Nephron progenitor cell (in vitro differentiated cells): ENCODE measurements at places on chromosomes 16 and 17.
A peak's percentile ranks its signal among the peaks of the same experiment; 100 is the strongest.

- no peak for DNase-seq
Observed at GRCh38 chr17:3893720-3894116, 865 bp upstream of the CAMKK1 start.

- no peak for DNase-seq
Observed at GRCh38 chr17:6488008-6488539, 43.8 kb downstream of the PIMREG start.

DNA sequence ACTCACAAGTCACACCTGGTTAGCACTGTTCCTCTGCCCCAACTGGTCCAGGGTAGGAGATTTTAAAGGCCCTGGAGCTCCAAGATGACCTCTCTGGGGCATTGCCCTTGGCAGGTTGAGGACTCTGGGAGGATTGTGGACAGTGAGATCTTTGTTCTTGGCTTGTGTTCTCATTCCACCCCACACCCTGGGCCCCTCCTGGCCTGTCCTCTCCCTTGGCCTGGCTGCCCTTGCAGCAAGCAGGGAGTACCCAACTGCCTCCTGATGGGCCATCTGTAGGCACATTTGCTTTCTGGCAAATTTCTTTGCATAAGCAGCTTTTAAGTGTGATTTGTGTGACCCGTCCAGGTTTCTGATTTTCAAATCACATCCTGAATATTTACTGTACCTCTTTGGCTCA lies 239.6 kb downstream of the UTP18 start:
- DNase-seq = no peak

DNA sequence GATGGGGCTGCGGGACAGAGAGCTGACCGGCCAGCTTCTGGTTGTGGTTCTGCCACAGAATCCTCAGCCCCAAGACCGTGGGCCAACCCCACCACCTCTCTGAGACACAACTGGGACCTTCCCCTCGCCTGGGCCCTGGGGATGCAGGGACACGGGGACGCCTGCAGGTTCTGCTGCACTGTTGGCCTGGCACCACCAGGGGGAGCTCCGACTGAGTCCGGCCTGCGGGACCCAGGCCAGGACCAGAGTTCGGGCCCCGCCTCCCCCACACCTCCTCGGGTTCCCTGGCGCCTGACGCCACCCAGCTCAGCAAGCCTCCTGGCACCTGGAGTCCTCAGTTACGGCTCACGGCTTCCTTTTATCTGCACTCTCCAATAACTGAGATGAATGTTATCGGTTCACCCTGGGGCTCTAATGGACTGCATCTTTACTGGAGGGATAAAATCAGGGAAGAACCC lies 27.3 kb downstream of the TBC1D16 start:
- peak; percentile 89 for DNase-seq

GRCh38 chr16:54288835-54289241 lies 2.3 kb upstream of the IRX3 start:
- no peak for DNase-seq

GRCh38 chr16:67530013-67530939 lies 1.6 kb downstream of the RIPOR1 start:
- DNase-seq = peak; percentile 68

DNA sequence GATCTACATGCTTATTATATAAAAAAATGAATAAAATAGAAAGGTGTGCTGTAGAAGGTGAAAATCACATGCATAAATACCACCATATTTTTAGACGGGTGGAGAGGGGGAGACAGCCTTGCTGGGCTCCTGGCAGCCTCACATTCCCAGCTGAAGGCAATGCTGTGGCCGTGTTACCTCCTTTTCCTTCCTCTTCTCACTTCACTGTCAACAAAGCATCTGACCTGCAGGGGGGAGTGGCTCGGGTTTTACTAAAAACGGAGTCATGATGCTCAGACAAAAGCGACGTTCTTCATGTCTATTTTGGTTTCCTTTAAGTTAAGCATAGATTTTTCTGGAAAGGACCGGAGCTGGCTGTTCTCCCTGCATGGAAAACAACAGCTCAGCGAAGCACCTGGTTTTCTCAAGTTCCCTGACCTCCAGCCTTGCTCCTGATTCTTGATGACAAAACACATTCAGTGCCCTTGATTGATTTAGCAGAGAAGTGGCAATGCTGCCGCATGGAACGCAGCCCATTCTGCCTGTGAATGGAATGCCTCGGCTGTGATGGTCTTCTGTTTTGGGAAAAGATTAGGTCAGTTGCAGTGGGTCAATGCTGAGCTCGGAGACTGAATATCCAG lies 5.5 kb upstream of the RPTOR start:
- DNase-seq = no peak

DNA sequence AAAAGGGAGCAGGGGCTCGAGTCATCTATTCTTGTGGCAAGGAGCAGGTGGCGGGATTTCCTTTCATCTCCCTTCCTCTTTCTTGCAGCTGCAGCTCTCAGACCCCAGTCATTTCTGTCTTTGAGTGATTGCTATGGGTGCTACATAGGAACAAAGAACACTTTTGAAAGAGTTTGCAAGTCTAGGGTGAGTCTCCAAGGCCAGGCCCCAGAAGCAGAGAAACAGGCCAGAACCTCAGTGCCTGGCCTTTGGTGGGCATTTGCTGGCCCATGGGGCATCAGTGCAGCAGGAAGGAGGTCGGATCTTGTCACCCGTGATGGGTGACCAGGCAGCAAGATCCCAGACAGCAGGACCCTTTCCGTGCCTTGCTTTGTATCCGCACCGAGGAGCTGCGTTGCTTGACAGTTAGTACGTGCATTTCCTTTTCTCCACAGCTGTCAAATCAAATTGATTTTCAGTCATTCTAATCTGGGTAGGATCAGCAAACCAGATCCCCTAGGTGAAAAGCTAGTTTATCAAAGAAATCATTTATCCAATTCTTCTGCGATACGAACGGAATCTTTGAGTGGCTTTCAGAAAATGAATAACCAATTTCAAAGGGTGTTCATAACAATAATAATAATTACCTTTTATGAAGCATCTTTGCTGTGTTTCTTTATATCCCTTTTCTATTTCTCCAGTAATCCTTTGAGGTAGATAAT lies 244.6 kb upstream of the MAF start:
- no peak for DNase-seq

DNA sequence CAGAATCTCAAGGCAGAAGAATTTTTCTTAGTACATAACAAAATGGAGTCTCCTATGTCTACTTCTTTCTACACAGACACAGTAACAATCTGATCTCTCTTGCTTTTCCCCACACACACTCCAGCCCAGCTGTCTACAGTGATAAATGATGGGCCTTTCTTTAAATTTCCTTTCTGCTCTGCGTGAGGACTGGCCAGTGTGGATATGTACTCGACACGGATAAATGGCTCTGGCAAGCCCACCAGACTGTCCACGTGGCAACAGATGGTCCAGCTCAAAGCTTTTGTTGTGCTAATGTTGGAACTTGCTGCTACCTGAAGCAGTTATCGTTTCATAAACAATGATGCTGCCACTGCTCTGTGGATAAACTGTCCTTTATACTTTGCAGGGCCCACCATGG lies 410.7 kb downstream of the TMEM114 start:
- no peak for DNase-seq

GRCh38 chr16:24829153-24829552 lies 16.6 kb upstream of the SLC5A11 start:
- no peak for DNase-seq

GRCh38 chr16:57977418-57978069 lies 6.6 kb upstream of the CNGB1 start:
- DNase-seq = no peak

GRCh38 chr16:85650135-85650843 lies 37.2 kb downstream of the GSE1 start:
- no peak for DNase-seq

DNA sequence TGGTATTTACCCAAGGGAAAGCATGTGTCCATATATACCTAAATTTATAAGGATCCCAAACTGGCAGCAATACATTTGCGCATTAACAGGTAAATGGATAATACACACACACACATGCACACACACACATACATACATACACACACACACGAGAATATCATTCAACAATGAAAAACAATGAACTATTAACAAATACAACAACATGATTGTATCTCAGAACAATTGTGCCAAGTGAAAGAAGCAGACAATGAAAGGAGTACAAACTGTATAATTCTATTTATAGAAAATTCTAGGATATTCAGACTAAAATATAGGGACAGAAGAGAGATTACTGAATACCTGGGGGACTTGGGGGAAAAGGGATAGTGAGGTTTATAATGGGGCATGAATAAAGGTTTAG lies 323.0 kb downstream of the KCNJ2 start:
- no peak for DNase-seq
